IPS-NIHi11 (cell line): ENCODE measurements at places on chromosomes 11 and 22.

DNA sequence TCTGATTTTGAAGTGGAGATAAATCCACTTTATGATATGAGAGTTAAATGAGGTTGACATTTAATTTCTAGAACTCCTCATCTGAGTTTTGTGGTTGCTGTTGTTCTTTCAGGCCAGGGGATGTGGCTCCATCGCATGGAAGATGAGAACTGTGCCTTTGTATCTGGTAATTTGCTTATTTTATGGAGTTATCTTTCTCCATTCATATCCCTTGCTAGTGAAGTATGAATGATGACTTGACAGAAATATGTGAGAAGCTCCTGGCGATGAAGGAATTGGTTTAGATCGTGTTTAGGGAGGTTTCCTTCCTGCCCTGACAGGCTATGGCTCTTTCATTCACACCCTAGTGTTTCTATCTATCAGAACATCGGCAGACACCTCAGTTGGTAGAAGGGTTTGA is 393.7 kb downstream of the ETS1 start:
- no peak for DNase-seq

DNA sequence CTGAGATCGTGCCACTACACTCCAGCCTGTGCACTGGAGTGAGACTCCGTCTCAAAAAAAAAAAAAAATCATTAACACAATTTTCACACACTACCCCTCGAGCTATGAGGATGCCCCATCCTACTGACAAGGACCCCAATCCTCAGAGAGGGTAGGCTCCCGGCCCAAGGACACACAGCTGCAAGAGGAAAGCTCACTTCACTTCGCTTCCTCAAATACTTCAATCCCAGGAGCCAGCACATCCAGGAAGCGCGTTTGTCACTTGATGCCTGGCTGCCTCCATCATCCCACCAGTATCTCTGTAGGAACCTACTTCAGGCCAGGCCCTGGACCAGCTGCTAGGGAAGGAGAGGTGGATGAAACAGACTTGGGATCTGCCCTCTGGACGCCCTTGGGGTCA is 144.0 kb downstream of the CRYBB2 start:
- DNase-seq = no peak

GRCh38 chr11:118604566-118604965 is 2.8 kb upstream of the PHLDB1 start:
- DNase-seq = no peak

- DNase-seq = peak; percentile 5
These were observed 2.2 kb upstream of the GGT5 start for GRCh38 chr22:24247011-24247507.

DNA sequence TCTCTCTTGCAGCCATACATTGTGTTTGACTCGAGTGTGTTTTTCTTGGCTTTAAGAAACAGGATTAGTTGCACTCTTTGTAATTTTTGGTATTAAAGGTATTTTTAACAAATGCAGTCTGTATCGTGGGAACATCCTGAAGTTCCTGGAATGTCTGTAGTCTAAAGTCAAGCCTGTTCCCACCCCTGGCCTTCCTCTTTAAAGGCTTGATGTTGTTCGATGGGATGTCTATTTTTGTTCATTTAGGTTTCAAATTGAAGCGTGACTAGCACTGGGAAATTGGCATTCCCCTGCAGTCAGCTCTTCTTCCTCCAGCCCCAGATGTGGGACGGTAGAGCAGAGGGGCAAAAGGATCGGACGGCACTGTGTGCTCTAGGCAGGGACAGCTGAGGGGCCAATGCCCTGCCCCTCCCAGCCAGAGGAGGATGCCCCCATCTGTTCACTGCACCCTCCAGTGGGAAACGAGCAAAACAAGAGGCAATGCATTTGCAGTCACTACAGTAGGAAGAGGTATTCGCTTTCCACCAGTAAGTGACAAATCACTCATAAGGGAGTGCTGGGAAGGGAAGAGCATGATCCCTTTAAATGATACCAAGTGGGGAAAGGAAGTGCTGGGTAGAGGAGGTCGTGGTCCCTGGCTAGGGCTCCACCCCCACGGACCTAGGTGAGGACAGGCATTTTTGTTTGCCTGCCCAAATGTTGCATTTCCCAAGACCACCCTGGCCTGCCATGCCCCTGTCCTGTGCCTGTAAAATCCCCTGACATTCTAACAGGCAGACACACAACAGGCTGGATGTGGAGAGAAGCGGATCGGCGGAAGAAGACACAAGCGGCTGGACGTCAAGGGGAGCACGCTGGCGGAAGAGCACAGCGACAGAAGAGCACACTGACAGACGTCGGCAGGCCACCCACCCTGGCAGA is 47.4 kb upstream of the SEPTIN5 start:
- no peak for DNase-seq

- DNase-seq = no peak
These were observed 2.4 kb downstream of the CBX6 start for GRCh38 chr22:38869663-38870062.

DNA sequence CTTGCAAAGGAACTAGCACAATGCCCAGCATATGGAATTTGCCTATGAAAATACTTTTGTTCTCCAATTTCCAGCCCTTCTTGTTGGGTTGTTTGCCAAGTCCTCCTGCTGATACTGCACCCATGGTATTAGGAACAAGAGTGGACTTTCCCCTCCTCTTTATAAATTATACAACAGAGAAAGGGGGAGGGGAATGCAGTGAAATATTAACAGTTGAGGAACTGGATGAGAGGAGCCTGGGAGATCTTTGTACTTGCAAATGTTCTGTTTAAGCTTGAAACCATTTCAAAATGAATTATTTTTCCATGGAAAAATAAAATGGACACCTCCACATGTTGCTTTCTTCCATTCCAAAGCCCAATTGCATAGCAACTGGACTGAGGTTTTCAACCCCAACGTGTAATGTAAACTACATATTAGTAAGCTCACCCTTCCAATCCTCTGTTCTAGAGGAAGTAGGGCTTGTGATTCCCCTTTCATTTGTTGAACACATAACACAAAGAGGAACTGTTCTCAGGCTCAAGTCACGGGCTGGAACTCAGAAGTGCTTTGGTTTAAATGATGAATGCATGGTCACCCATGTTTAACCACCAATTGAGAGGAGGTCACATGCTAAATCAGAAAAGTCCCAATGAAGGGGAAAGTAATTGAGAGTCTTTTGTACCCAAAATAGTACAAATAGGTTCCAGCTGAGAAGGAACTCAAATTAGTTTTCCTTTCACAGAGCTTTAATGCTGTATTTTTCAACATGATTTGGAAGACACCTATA is 66.2 kb upstream of the ZC3H12C start:
- no peak for DNase-seq

GRCh38 chr11:76203937-76204336 is 2.4 kb downstream of the WNT11 start:
- DNase-seq = no peak

DNA sequence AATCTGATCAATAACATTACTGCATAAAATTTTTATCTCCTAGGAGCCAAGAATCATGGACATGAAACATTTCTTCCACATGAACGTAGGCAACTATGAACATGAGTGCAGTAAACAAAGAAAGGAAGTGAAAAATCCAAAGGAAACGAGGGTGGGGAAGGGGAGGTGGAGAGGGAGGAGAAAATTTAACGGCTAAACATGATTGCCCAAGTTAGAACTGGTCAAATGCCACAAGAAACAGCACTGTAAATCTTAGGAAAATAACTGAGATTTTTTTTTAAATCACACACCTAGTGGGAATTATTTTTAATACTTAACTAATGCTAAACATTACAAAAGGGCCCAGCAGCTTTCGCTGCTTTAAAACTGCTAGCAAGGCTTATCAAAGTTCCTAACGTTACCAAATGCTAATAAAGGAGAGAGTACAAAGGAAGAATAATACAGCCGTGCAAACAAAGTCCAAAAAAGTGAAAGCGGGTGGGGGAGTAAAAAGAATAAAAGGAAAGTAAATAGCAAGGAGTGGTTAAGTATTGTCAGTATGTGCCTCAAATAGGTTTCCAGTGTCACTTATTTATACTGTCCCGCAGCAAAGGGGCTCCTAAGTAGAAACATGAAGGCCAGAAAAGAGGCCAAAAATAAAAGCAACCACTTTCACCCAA is 13.7 kb downstream of the NARS2 start:
- DNase-seq = no peak

GRCh38 chr11:101278286-101278685 is 148.7 kb upstream of the PGR start:
- no peak for DNase-seq

DNA sequence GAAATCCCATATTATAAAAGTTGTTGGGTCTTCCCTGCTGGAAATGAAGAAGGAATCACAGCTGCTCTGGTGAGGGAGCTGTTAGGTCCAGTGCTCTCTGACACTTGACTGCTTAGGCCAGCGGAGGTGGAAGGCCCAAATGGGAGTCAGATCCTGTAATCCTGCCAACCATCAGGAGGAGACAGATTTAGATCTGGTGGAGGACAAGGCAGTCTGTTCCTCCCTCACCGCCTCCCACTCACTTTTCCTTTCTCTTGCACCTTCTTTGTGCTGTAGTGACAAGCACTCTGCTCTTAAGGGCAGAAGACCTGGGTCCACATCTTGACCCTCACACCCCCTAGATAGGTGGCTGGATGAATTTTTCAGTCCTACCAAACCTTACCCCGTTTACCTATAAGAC is 59.7 kb upstream of the CHST1 start:
- DNase-seq = no peak
